ENCODE measurements at places on chromosomes 7 and 10.

- DNase-seq: no peak
Measured at GRCh38 chr10:104639590-104640338, 1.3 kb upstream of the SORCS3 start.

- no peak for DNase-seq
Measured at GRCh38 chr10:123912871-123913270, 21.3 kb upstream of the CPXM2 start.

DNA sequence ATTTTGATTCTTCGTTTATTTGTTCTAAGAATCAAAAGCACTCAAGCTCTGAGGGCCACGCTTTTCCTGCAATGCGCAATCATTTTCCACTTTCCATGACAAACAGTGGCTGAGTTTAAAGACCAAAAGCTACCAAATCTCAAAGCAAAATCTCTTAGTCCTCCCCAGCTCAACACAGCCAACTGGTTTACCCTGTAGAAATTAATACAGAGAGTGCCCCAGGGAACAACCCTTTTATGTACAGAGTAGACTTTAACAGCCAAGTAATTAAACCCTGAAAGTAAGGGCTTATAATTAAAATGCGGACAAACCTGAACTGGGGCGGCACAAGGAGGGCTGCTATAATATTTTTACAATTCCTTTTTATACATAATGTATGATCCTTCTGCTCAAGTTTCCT, 53.2 kb downstream of the FAM53B start:
- DNase-seq: no peak

GRCh38 chr7:80463272-80463920, 48.5 kb downstream of the GNAT3 start:
- DNase-seq: no peak

GRCh38 chr10:49115796-49116508, 630 bp upstream of the VSTM4 start:
- no peak for DNase-seq

DNA sequence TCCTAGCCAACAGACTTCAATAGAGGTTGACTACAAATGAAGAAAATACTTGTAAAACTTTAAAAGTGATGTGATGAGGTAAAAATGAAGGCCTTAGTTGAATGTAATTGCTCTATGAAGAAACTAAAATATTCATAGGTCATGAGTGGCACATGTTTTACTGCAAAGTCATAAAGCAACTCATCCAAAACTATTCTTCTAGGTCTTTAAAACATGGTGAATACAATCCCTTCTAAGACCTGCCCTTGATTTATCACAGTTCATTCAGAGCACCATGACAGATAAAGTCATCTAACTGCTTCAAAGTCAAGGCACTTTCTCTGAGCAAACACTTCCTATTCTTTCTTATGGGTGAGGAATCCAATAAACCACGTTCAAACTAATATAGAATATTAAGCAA, 713.5 kb downstream of the SORCS1 start:
- DNase-seq: no peak

GRCh38 chr10:124590216-124591122, 128.8 kb downstream of the LHPP start:
- no peak for DNase-seq

GRCh38 chr7:2460188-2460587, 16.0 kb downstream of the GRIFIN start:
- no peak for DNase-seq

DNA sequence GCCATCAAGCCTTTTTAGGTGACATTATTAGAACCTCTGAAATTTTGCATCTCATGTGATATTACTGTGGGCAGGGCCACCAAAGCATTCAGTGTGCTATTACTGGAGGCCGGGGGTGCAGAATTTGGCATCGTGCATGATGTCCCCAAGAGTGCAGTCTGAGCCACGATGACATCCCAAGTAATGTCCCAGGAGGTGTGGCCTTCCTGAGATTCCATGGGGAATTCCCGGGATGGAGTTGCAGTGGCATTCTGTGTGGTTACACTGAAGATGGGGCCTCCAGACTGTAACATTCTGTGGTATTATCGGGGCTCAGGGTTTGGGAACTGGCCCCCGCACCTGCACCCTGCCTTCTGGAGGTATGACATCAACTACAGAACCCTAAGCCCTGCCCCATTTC, 9.1 kb downstream of the LDB3 start:
- DNase-seq: no peak
